Airway epithelial cell (primary cell): ENCODE measurements at places on chromosomes 12 and 14. TPM values are rescaled to one million over a fixed set of nuclear protein-coding genes. Genes with fewer than 3 reads are reported as not detected.

The INHBC gene
- 0.74 TPM in 1 of 2 replicates, not detected in the other for total RNA-seq

The SRRM4 gene
- not detected in 2 replicates for total RNA-seq

The A2M gene
- not detected in 2 replicates for total RNA-seq

The GDF3 gene
- not detected in 2 replicates for total RNA-seq

The RPL10L gene
- not detected in 2 replicates for total RNA-seq

The ING4 gene
- total RNA-seq = 19.8 and 24.4 TPM in 2 replicates

The LRFN5 gene
- under 0.01 and 0.14 TPM in 2 replicates for total RNA-seq

The CLEC2D gene
- total RNA-seq = 0.78 and 1.5 TPM in 2 replicates

The SELPLG gene
- 0.28 and 0.42 TPM in 2 replicates for total RNA-seq

The PTPRR gene
- 0.21 TPM in 1 of 2 replicates, not detected in the other for total RNA-seq
